A549 (cell line): ENCODE measurements at places on chromosomes 2 and 18.

GRCh38 chr18:8800445-8800844 is 95.1 kb downstream of the MTCL1 start:
- DNase-seq: peak; percentile 93

DNA sequence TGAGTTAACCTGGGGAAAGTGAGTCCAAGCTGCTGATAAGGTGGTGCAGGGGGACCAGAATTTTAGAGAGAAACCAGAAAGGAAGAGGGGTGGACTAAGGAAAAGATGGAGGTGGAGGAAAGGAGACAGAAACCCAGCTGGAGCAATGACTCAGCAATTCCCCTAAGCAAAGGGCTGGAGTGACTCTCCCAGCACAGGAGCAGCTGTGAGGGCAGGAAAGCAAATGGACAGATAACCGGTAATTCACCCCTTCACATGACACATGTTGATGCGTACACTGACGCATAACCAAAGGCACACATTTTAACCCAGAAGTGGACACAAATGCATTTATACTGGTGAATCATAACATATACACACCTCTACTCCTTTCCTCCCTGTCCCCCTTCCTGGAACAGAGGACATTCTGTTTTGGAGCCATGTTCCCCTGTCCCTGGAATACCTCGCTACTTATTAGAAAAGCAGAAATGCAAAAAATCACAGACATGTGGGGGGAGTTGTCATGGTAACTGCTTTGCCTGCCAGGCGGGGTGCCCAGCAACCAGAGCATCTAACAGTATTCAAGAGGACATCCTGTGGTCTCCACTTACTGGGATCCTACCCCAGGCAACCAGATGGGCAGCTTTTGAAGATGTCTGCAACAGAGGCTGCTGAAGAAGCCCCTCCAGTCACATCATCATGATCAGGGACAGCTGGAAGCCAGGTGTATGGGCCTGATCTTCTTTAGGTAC is 4.7 kb downstream of the CDK5R2 start:
- DNase-seq: peak; percentile 87

- DNase-seq: peak; percentile 65
Measured at GRCh38 chr2:88880441-88880953, 189.0 kb downstream of the RPIA start.

- no peak for DNase-seq
Measured at GRCh38 chr2:12076810-12077209, 330.4 kb downstream of the LPIN1 start.

DNA sequence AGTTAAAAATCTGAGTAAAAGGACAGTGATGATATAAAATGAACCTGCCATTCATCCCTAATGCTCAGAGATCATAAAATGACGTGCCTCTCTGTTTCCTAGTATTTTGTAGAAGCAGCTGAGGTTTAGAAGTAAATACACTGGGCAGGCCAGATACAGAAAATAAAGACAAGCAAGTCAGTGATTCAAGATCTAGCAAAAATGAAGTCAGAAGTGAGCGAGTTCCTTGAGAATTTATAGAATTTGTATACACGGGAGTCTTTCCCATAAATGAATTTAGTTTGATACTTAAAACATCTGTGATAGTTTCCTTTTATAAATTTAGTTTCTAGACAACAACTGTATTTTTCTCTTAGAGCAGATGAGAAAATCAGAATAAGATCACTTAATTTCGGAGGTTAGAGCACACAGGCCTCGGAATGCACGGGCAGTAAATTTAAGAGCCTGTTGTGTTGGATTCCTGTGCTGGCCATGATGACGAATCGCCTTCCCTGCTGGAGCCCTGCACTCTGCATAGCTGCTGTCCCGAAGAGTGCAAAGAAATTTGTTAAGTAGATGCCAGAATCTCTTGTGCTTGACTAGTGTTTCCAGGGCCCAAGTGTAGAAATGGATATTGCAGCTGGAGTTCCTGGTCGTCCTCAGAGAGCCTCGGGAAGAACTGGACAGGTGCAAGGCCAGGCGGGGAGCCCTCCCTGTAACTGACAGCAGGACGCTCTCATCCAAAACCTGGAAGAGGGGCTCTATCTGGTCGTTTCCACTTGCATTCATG is 83.7 kb upstream of the RBM44 start:
- DNase-seq: no peak

GRCh38 chr18:51053814-51054213 is 23.8 kb downstream of the SMAD4 start:
- DNase-seq: no peak

GRCh38 chr18:36850527-36851201 is 21.7 kb downstream of the KIAA1328 start:
- peak; percentile 50 for DNase-seq
